ENCODE measurements at places on chromosomes 3 and 15.

DNA sequence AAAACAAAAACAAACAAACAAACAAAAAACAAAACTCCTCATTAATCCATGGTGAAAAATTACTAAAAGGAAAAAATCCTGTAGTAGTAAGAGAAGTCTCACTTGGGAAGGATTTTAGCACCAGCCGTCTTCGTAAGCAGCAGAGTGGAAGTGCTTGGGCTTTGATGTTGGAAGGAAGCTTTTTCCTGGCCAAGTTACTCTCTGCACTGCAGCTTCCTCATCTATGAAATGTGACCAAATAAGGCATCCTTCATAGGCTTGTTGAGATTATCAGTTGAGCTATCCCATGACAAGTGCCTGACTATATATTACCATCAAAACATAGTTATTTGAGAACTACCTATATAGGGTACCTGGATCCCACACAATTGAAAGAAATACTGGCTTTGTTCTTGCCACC, 436.4 kb upstream of the ONECUT1 start:
- no peak for DNase-seq

GRCh38 chr15:94230883-94231722, at the start of gene MCTP2:
Gene MCTP2, plus strand, starts transcription at chr15:94231561. Its CDS starts 66,705 bp downstream, at chr15:94298266.
- peak; percentile 71 for DNase-seq

GRCh38 chr15:99707473-99708270, 25.6 kb downstream of the LYSMD4 start:
- peak; percentile 92 for DNase-seq

DNA sequence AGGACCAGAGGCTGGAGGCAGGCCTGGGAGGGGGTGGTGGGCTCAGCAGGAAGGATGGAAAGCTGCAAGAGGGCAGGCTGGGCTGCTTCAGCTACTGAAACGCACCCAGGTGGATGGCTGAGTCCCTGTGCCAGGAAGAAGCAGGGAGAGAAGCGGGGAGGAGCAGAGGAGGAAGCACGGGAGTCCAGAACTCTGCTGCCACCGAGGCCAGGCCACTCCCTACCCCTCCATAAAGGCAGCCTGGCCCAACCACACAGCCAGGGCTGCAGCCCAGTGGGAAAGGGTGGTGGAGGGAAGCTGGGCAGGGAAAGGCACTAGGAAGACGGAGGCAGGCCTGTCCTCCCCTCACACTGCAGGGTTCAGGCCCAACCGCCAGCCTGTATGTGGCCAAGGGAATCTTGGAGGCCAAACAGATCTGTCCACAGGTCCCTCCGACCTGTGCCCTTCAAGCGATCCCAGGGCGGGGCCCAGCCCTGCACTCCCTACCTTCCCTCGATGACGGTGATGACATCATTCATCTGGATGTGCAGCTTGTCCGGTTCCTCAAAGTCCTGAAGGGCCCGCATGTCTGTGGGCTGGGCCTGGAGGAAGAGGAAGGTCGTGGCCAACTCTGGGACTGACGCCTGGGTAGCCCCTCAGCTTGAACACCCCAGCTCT, 30.5 kb downstream of the TNK2 start:
- DNase-seq = no peak

DNA sequence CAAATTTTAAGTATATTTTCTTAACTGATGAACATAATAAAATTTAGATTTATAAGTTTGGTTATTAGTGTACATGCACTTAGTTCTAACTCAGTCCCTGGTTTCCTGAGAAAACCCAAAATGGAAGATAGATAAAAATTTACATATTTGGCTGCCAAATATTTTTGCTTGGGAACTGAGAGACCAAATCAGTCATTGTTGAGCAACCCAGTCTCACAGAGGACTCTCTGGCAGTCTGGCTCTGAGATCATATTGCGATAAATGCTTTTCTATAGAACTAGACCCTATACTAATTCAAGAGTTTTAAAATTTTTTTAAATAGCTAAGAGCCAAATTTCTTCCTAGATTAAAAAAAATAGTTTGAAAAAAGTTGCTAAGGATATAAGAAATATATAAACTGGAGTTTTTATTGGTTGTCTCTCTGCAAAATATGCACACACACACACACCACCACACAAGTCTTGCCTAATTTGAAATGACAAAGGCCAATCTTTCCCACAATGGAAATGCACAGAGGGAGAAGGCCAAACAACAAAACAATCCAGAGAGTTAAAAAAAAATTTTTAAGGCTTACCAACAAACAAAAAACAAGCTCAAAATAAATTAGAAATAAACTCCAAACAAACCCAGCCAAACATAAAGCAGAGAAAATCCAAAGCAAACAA, 259.5 kb downstream of the MECOM start:
- no peak for DNase-seq

- DNase-seq = peak; percentile 78
These were observed 268.0 kb downstream of the LPP start for GRCh38 chr3:188421836-188422540.

DNA sequence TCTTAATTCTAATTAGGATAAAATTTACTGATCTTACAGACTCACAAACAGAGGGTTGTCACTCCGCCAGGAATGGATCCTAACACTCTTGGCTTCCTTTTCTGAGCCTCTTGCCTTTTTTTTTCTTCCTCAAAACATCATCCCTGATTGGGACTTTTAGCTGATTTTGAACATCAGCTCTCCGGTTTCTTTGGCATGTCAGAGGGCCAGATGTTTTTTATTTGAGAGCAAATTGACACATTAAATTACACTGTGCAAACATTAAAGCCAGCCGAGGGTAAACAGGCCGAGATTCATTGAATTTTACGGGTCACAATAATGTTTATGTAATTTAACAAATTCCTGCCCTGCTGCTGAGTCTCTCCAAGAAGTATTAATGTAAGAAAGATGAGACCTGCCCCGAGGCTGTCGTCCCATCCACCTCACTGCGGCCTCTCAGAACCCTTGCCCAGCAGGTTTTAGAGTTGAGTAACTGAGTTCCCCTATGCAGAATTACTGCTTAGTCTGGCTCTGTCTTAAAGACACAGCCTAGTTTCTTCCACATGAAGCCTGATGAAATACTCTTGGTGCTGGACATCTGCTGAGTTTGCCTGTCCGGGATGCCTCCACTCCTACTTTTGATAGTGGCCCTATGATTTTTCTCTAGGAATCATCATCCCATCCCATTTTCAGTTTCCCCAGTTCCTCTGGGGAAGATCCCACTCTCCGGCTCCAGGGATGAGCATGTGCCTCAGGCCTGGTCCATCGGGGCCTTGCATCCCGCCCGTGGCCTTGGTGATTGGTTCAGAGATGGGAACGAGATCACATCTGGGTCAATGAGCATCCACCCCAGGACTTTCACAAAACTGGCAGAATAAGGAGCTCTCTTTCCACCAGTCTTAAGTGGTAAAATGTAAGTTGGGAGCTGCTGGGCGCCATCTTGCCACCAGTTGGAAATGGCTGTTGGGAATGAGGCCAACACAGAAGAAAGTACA, 226.6 kb upstream of the TLE3 start:
- DNase-seq = peak; percentile 95

DNA sequence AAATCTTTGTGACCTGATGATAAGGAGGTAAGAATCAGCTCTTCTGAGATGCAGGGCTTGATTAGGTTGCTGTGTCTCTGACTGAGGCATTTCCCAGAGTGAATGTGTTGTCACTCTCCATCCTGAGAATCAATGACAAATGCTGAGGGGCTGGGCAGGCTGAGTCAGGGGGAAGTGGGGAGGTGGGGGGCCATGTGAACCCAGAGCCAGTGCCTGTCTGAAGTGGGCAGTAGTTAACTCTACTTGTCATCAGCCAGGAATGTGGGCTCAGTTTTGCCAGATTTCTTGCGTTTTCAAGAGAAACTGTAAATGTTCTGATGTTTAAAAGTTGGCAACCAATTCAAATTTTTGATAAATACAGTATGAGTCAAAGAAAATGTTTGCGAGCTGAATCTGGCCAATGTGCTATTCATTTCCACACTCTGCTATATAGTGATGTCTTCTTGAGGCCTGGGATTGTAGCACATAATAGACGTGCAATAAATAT, 3.1 kb upstream of the BNC1 start:
- DNase-seq = peak; percentile 12

DNA sequence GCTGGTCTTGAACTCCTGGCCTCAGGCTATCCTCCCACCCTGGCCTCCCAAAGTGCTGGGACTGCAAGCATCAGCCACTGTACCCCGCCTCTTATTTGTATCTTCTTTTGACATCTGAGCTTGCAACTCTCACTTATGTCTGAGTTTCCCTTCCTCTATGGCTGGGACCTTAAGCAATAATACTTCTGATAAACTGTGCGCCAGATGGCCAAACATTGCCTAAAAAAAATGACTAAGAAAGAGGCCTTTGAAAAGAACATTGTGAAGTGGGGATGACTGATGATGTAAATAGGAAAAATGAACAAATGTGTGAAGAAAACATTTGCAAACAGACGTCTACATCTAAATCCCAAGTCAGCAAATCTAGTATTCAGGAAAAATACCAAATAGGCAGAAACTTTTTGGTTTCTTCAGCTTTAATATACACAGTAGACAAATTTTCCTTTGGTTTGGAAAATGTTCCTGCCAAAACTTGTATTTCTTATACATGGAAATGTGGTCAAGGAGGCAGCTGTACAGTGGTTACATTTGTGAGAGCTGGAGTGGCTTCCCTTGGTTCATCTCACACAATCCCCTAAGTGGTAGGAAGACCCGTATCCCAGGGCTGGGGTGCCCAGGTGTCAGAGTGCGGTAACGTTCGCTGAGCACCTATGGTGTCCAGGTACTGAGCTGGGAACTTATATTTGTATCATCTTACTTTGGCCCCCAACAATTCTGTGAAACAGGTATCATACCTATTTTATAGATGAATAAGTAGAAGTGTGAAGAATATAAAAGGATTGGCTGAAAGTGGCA, 11.6 kb upstream of the TFRC start:
- DNase-seq = peak; percentile 66
